ENCODE measurements at places on chromosomes 3 and 15. TPM values are rescaled to one million over a fixed set of nuclear protein-coding genes. Genes with fewer than 3 reads are reported as not detected.

LSMEM2 gene
- total RNA-seq = 0.36 TPM

- DNase-seq = no peak
These were observed 476.3 kb downstream of the EPHB1 start for GRCh38 chr3:135271177-135272025.

SMCO1 gene
- total RNA-seq = not detected

GRCh38 chr3:128084675-128085021 lies 32.4 kb downstream of the SEC61A1 start:
- DNase-seq = no peak

DNA sequence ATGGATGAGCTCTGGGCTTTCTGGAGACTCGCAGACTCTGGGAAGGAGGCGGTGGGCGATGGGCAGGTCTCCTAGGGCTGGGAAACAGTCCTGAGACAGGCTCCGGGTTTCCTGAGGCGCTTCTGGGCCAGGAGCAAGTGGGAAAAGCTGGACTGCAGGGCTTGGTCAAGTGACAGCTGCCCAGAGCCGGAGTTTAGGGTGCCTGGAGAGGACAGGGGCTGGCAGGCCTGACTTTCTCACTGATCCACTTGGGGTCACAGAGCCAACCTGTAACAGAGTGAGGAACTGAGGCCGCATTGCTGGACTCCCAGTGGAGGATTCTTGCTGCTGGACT lies 107.9 kb downstream of the APBA2 start:
- no peak for DNase-seq

DNA sequence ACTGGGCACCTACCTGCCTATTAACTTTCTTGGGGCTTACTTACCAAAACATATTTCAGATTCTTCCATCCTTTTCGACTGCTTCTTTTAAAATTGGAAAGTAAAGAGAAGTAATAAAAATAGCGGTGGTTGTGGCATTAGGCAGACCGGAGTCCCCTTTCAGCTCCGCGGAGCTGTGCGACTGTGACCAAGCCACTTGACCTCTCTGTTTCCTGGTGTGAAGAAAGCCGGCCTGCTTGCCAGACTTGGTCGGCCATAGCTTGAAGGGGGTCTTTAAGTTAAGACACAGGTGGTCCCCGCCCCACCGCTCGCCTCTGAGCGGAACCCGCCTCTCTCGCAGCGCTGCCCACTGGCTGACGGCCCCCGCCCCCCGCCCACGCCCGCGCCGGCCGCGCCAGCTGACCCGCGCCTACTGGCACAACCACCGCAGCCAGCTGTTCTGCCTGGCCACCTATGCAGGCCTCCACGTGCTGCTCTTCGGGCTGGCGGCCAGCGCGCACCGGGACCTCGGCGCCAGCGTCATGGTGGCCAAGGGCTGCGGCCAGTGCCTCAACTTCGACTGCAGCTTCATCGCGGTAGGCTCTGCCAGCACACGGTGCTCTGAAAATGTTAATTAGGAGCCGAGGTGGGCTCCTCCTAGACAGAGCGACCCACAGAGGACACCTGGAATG lies 18.3 kb downstream of the NOX5 start:
- no peak for DNase-seq

GRCh38 chr15:40875991-40876730 lies 2.1 kb upstream of the RHOV start:
- no peak for DNase-seq

DNA sequence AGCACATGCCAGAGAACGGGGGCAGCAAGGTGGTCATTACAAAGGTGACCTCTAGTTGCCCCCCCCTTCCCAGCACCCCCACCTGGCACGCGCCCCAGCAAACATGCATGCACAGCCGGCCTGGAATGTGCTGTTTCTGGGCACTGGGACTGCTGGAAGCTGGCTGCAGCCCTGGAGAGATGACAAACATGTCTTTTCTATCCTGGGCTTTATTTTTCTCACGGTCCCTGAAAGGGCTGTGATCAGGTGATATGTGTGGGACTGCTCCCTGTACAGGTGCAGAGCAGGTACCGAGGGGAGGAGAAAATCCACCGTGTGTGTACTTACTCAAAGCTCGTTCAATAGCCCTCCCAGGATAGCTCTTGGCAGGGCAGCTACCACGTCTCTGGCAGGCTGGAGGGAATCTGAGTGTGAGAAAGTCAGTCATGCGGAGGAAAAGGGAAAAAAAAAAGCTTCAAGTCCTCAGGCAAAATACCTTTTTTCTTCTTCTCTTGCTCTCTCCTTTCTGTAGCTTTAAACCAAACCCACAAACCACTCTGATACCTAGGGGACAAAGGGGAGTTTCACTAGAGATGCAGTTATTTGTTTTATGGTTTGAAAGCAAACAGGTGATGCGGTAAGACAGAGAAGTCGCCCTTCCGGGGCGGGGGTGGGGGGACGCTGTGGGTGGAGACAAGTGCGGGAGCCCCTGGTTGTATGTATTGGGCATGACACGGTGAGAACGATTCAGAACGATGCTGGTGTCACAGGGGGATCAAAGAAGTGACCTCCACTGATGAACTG lies 5.0 kb upstream of the HES1 start:
- no peak for DNase-seq

OXSR1 gene
- 45.1 TPM for total RNA-seq

DUOXA2 gene
- total RNA-seq = not detected

MUSTN1 gene
- 0.82 TPM for total RNA-seq

- DNase-seq = no peak
These were observed 81.7 kb downstream of the ZNF609 start for GRCh38 chr15:64542091-64542490.

DNA sequence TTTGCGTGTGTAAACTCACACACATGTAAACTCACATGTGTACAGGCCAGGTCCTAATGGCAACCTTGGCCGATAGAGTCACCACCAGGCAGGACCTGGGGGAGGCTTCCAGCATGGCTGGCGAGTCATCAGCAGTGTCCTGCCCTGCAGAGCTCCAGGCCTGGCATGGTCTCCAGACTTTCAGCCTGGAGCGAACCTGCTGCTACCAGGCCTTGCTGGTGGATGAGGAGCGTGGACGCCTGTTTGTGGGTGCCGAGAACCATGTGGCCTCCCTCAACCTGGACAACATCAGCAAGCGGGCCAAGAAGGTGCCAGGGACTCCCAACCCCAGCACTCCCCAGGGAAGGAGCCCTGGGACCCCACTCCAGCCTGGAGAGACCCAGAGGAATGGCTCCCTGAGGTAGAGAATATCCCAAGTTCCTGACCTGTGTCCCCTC lies 1.0 kb downstream of the SEMA3B start:
- no peak for DNase-seq

MYL3 gene
- 1.3 TPM for total RNA-seq

GRCh38 chr3:179768080-179768479 lies 115.2 kb downstream of the USP13 start:
- no peak for DNase-seq

GHSR gene
- not detected for total RNA-seq

DNA sequence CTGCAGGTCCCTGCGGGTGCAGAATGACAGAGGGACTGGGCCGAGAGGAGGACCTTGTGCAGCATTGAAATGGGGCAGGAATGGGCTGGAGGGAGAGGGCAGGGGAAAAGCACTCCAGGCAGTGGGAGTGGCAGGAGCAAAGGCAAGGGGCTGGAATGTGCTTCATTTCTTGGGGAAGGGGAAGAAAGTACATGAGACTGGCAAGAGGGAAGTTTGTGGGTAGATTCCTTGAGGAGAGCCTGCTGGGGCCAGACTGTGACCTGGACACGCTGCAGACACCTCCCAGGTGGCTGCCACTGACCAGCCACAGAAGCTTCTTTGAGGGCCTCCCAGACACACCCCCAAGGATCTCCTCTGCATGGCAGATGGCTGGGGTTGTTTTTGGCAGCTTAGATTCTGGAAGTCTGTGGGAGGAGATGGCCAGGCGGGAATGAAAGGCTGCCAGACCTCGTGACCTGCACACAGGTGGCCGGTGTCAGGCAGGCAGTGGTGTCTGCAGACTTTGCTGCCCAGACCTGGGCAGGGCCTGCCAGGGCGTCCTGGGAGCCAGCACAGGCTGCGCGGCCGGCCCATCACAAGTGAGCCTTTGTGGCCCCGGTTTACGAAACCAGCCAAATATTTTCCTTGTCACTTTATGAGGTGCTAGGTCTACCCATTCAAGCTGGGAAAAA lies 53.1 kb downstream of the SPSB4 start:
- peak; percentile 91 for DNase-seq

DNA sequence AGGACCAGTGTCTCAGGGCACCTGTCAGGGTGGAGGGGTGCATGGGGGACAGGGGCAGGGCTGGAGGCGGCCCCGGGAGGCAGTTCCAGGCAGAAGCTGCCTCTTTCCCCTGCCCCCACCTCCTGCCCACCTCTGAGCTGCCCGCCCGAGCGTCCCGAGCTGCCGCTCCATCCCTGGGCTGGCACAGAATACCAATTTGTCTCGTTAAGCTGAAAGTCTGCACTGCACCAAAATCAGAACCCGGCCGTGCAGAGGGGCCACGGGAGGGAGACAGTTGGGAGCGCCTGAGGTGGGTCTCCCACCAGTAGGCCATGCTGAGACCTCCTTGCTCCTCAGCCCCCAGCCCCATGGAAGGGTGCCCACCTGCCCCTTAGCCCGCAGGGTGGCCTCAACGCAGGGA lies 1.3 kb upstream of the ATP2B2 start:
- peak; percentile 47 for DNase-seq

GRCh38 chr15:99914723-99915122 lies 181.5 kb upstream of the LYSMD4 start:
- DNase-seq = no peak

DNA sequence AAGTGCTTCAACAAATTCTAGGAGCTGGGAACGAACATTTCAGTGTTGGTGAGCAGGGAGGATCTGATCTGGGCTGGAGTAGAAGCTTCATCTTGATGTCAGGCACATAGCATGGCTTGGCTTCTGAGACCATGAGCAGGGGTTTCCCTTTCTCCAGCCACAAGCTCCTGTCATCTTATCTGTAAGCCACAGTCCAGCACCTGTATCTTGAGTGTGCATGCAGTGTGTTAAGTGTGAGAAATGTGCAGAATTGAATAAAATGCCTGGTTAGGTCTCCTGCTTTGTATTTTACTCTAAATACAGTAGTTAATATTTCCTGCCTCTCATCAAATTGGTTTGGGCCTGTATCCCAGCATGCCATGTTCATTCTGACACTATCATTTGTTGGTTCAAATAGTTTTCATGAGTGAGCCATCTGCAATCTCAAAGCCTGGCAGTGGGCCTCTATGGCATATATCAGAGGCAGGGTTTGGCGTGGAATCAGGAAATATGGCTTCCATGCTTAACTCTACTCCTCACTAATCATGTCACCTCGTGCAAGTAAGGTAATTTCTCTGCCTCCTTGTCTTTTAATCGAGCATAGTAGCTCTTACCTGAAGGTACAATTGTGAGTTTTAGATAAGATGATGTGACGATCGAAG lies 43.3 kb downstream of the TLNRD1 start:
- no peak for DNase-seq

DNA sequence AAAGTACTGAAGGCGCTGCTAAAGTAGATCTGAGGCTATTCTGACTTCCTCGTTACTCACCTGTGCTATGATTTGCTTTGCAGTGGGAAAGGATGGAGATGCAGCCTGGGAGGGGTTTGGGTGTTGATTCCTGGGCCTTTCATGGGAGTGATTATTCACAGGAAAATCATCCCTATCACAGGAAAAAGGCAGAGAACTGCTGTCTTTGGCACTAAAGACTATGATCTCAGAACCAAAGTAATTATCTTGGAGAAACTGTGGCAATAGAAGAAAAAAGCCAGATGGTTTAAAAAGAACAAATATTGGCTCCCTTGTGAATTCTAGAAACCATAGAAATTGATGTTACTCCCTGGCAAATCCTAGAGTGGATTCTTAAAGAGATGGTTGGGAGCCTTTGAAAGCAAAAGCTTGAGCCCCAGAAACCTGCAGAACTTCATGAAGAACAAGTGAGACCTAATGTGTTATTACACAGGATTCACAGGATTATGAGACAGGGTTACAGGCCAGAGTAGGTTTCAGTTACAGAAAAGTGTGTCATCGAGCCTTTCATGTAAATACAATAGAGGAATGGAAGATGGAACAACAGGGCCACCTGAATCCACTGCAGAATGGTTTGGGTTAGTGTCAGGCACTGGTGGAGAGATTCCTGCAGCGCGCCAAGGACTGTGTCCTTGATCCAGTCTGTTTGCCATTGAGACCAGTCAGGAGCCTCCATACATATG lies 85.7 kb downstream of the OXNAD1 start:
- no peak for DNase-seq

KBTBD13 gene
- total RNA-seq = not detected

DNA sequence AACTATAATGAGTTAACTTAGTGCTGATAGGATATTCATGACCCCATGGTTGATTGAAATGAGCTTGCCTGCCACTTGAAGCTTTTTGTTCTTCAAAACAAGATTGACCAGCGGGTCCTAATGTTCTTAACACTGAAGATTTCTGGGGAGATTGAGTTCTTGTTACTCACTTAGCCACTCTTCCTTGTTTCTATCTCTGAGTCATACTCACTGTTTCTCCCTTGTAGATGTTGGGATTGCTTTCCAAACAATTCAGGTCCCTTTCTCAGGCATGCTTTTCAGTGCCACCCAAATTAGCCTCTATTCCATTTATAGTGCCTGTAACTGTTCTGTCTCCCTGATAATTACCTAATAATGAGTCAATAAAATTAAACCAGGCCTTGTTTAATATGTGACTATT lies 517.0 kb downstream of the SQOR start:
- no peak for DNase-seq

- DNase-seq = no peak
These were observed 8.6 kb upstream of the ISG20 start for GRCh38 chr15:88630141-88630721.

IL20RB gene
- total RNA-seq = 0.45 TPM
